ENCODE measurements at places on chromosomes 5 and 9.

DNA sequence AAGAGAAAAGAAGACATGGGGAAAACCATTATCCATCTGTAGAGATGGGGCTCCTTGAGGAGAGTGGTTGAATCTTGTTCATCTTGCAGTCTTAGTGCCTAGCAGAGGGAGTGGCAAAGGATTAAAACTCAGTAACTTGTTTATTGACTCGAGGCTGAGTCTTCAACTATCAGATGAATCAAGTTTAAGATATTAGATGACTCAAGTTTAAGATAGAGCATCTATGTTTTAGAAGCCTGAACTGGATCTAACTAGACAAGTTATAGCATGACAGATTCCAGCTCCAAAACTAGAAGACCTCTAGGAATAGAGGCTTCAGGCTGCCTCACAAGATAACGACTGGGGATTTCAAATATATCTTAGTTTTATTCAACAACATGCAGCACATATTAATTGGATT, 2277.2 kb upstream of the WWC1 start:
- no peak for DNase-seq

GRCh38 chr9:21060919-21061561, 16.7 kb downstream of the IFNB1 start:
- no peak for DNase-seq

DNA sequence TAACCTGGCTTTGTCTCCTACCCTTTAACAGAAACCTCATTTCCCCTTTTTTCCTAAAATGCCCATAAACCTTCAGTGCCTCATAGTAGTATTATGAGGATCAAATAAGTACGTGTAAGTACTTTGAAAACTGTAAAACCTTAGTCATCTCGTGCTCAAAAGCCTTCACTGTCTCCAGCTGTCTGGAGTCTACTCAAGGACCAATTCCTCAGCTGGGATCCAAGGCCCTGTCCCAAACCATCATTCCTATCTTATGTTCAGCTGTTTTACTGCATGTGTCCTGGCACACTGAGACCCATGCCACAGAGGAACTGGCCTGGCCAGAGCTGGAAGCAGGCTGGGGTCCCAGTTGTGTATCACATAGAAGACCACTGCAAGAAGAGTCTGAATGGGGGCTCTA, 15.9 kb downstream of the ADAMTSL1 start:
- DNase-seq, result no peak

DNA sequence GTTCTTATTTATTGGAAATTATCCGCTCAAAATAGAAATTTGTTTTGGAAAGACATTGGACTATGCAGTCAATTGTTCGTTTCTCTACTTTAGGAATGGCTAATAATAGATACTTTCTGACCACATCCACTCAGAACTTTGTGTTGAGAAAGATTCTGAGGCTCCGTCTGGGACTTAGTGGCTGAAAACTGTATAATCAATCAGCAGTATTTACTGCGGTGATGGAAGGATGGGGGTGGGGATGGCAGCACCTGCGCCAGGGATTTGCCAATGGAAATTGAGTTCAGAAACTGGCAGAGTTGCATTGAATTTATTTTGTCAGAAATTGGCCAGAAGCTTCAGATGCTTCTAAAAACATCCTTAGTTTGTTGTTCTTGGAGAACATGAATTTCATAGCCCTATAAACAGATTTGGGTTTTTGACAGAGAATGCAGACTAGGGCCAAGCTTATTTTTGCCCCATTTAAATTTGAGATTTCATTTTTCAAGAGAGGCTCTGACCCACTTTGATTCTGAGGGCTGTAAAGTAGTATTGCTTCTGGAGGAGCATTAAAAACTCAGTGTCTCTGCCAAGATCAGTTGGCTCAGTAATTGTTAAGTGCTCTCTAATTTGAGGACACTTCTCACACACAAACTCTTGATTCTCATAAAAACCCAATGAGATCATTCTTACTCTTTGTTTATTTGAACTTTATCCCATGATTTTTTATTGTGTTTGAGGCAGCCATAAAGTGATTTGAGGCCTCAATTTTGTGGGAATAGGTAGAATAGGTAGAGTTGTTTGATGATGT, 215.1 kb downstream of the CD180 start:
- no peak for DNase-seq

- peak; percentile 23 for DNase-seq
Observed at GRCh38 chr9:93154293-93154903, 20.3 kb upstream of the NINJ1 start.

GRCh38 chr5:176676361-176676824, 29.1 kb downstream of the TSPAN17 start:
- no peak for DNase-seq

DNA sequence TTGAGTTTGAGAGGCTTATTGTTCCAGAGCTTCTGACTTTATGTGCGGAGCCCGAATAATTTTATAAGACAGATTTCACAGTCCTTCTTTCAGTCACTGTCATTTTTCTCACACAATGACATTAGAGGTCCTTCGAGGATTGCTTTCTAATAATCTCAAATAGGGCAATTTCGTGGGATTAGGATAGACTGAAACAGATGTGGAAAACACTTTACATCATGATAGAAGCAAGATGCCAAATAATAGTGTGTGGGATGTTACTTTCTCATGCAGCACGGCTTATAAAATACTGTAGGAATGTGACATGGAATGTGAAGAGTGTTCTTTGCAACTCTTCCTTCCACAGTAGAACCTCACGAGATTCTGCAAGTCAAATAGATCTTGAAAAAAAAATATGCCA, 451.3 kb downstream of the SEMA5A start:
- no peak for DNase-seq

GRCh38 chr9:131335368-131335755, 45.8 kb downstream of the PLPP7 start:
- no peak for DNase-seq

- DNase-seq, result no peak
Observed at GRCh38 chr9:95030920-95031642, 286.4 kb downstream of the FANCC start.

DNA sequence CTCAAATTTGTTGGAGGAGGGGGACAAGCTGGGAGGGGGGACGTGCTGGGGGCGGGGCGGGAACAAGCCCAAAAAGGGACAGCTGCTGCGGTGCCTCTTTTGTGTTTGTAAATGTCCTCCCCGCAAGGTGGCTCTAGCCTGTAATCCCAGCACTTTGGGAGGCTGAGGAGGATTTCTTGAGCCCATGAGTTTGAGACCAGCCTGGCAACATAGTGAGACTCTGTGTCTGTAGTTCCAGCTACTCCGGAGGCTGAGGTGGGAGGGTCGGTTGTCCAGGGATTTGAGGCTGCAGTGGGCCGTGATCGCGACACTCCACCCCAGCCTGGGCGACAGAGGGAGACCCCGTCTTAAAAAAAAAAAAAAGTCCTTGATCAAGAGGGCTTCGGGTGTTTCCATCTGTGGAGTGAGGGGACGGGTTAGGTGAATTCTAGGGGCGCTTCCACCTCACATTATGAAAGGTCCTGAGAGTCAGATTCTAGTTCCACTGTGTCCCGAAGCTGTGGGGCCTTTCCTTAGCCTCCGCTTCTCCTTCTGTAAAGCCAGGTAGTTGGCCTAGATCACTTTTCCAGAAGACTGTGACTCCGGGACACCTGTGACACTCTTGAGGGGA, 779 bp upstream of the CTNNA1 start:
- DNase-seq, result peak; percentile 65

DNA sequence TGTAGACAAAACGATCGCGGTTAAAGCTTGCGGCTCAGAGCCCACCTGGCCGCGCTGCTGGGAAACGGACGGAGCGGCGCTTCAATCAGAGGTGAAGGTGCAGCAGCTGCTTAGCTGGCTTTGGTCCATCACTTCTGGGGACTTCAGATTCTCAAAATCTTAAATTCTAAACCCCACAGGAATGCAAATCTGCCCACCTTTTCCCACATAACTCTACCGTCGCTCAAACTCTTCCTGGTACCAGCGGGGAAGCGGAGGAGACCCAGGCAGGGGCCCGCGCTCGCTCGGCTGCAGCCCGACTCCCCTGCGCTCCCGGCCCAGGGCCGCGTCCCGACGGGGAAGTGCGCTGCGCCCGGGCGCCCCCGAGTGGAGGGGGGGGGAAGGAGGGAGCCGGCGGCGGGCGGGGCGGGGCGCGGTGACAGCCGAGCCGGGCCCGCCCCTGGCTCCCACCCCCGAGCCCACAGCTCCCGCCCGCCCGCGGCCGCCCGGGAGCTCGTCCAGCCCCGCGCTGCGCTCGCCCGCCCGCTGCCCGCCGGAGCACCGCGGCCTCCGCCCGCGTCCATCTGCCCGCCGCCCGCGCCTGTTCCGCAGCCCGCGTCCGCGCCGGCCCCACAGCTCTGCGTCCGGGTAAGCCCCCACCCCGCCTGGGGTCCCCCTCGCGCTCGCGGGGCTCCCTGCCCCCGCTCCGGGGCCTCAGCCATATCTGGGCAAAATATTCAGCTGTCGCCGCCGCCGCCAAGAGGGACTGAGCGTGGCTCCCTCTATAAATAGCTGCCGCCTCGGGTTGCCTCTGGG, at the start of gene TMOD1:
TMOD1 (plus strand) TSS at position 490 of the 795 bp plus-strand sequence. CDS start 22,523 bp downstream, outside the sequence.
- DNase-seq, result peak; percentile 43

- DNase-seq, result peak; percentile 91
Observed at GRCh38 chr5:61675015-61675692, 343.1 kb downstream of the ZSWIM6 start.

GRCh38 chr9:122302237-122303093, 37.8 kb downstream of the MRRF start:
- no peak for DNase-seq

DNA sequence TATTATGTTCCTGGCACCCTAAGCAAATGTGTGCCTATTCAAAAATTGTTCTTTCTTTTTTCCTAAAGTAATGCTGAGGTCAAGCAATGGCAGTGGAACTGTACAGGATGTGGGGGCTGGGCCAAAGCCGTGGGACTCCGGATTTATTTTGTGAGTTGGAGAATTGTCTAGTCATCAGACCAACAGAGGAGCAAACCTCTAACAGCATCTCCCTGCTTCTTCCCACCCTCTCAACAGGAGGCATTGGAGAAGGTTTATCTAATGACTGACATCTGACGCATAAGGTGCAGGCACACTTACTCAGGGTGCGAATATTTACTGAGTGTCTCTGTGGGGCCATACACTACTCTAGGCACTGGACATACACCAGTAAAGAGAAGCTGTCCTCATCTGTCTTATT, 38.6 kb downstream of the MARCHF11 start:
- no peak for DNase-seq

- DNase-seq, result no peak
Observed at GRCh38 chr9:122039234-122039633, 53.9 kb downstream of the TTLL11 start.

DNA sequence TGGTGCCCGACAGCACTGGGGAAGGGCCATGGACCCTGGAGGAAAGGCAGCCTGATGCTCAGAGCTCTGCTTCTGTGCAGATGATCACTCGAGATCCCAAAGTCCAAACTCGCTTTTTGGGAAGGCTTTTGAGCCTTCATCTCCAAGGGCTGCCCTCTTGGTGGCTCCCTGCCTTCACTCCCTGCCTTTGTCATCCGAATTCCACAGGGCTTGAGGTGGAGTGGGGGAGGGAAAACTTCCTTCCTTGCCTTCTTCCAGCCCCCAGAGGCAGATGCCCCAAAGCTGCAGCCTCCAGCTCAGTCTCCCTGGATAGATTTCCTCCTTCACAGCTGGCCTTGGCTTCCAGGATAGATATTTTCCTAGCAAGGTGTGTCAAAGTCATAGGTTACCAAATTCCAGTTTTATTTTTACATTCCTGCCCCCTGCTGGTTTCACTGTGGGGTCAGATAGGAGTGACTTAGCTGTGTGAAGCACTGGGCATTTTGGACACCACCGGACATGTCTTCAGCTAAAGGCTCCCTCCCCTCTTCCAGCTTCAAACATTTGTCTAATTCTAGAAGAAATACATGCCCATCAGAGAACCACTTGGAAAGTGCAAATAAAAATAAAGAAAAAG, 268.2 kb downstream of the HSPA4 start:
- DNase-seq, result no peak

- DNase-seq, result no peak
Observed at GRCh38 chr5:128673000-128673399, 135.0 kb upstream of the FBN2 start.

- DNase-seq, result no peak
Observed at GRCh38 chr5:97559827-97560598, 377.0 kb upstream of the RIOK2 start.

DNA sequence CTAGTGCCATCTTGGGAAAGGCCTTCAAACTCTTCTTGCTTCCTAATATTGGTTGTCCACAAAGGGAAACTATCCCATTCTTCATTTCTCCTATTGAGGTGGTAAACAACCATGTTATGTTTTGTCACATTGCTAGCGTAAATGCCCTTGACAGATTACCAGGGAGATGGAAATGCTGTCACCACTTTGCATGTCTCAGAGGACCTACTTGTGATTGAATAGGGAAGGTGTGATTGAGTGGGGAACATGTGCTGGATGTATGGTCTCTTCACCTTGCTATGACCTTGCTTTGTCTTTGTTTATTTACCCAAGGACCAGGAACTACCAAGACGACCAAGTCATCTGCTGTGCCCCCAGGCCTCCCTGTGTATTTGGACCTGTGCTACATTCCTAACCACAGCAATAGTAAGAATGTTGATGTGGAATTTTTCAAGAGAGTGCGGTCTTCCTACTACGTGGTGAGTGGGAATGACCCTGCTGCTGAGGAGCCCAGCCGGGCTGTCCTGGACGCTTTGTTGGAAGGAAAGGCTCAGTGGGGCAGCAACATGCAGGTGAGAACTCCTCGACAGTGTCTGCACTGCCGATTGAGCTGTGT, 96.1 kb downstream of the MAP1B start:
- DNase-seq, result no peak

GRCh38 chr9:131891598-131891997, 151.7 kb upstream of the RAPGEF1 start:
- no peak for DNase-seq

DNA sequence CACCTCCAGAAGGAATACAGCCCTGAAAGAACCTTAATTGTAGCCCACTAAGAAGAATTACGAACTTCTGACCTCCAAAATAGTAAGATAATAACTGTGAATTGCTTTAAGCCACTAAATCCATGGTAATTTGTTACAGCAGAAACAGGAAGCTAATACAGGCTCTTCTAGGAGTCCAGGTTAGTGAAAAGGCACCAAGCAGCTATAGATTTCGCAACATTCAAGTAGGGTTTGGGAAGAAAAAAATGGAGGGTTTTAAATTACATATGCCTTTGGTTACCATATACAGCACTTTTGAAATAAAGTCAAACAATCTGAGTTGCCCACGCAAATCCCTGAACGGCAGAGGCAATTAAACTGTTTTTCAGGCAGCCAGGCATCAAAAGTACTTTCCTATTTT, 1.7 kb upstream of the ACTL7A start:
- no peak for DNase-seq

DNA sequence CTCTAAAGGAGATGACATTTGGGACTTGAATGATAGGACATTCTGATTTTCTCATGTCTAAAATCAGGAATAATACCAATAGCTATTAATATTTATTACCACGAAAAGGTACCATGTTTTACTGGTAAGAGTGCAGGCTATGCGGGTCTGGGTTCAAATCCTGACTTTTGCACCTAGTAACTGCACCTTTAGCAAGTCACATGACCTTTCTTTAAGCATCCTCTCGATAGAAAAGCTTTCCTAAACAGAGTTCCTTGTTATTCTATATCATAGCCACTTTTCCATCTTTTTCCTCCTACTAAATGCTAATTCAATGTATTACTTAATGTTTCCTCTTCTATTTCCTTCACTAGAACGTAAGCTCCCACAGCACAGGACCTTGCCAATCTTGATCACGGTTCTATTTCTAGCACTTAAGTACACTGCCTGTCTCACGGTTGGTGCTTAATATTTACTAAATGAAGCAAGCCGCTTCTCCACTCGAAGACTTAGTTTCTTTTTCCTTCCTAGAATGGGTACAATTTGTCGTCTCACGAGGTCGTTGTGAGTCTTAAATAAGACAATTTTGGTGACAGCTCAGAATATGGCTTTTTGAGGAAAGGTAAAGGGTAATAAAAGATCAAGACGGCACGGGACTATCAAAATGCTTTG, 816 bp downstream of the RBM18 start:
- DNase-seq, result no peak
